ENCODE measurements at places on chromosomes 3 and 15. TPM values are rescaled to one million over a fixed set of nuclear protein-coding genes. Genes with fewer than 3 reads are reported as not detected.

- no peaks in the 10 kb centered on the region for H3K4me1 ChIP-seq
- no peaks in the 10 kb centered on the region for H3K36me3 ChIP-seq
- no peak overlapping the region for H3K27ac ChIP-seq
- H3K4me3 ChIP-seq = no peak overlapping the region
- no peaks in the 10 kb centered on the region for H3K27me3 ChIP-seq
- no peak for DNase-seq
Measured at GRCh38 chr3:123568875-123569274, 16.0 kb downstream of the HACD2 start.

Gene SLC12A1
- not detected for total RNA-seq

DNA sequence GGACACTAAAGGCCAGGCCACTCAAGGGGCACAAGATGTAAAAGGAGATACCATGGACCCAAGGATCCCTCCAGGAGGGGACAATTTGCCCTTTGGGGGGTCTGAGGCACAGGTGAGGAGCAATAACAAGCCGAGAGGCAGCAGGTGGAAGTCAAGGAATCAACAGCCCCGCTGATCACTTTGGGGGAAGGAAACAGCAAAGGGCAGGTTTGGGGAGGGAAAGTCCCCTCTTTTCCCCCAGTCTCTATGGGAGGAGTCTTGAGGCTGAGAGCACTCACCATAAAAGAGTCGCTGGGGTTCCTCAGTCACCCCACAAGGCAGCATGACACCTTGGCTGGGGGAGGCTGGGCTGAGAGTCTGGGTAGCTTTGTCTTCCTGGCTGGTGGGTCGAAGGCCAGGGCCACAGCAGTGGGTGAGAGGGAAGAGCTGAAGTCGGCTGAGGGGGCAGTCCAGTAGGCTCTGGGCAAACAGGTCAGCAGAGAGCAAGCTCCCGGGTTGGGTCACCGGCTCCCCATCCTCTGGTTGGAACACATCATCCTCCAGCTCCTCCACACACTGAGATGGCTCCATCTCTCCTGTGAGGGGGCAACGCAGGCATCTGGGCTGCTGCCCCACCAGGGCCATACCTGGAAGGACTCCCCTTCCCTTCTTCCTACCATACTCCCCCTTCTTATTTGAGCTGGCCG, 3.0 kb downstream of the BMF start:
- no peaks in the 10 kb centered on the region for H3K36me3 ChIP-seq
- no peaks in the 10 kb centered on the region for H3K4me1 ChIP-seq
- H3K4me3 ChIP-seq = no peak overlapping the region
- DNase-seq = no peak
- peak overlapping the region; percentile 96 for H3K27ac ChIP-seq
- no peaks in the 10 kb centered on the region for H3K27me3 ChIP-seq

Gene PODXL2
- total RNA-seq = 2.0 TPM

DNA sequence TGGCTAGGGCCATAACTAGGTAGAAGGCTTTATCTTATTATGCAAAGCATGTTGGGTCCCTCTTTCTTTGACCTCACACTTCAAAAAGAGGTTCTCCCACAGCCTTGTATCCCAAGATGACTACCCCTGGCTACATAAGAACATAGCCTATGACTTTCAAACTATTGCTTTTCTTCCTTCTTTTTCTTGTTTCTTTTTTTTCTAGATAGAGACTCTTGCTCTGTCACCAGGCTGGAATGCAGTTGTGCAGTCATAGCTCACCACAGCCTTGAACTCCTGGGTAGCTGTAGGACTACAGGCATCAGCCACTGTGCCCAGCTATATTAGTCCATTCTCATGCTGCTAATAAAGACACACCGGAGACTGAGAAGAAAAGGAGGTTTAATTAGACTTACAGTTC, 47.2 kb downstream of the DIPK2A start:
- no peak for DNase-seq
- H3K4me3 ChIP-seq = no peak overlapping the region
- no peak overlapping the region for H3K27ac ChIP-seq
- no peaks in the 10 kb centered on the region for H3K4me1 ChIP-seq

Gene NR2E3
- 0.14 TPM for total RNA-seq
